ENCODE measurements at places on chromosomes 11 and 22.

DNA sequence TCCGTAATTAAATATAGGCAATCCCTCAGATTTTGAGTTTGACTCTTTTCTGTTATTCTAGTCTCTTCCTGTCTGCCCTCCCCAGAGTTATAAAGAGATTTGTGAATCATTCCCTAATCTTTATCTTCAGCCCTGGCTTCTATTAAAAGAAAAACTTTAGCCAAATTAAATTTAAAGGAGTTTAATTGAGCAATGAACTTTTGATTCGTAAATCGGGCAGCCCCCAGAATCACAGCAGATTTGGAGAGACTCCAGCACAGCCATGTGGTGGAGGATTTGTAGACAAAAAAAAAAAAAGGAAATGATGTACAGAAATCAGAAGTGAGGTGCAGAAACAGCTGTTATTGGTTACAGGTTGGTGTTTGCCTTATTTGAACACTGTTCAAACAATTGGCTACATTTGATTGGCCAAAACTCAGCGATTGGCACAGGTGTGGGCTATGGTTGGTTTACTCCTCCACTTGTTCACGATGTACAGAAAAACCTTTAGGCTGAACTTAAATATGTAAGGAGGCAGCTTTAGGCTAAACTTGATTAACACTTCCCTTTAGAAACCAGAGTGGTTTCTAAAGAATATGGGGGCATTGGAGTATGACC lies 2.3 kb upstream of the ALKBH8 start:
- no peak for DNase-seq

DNA sequence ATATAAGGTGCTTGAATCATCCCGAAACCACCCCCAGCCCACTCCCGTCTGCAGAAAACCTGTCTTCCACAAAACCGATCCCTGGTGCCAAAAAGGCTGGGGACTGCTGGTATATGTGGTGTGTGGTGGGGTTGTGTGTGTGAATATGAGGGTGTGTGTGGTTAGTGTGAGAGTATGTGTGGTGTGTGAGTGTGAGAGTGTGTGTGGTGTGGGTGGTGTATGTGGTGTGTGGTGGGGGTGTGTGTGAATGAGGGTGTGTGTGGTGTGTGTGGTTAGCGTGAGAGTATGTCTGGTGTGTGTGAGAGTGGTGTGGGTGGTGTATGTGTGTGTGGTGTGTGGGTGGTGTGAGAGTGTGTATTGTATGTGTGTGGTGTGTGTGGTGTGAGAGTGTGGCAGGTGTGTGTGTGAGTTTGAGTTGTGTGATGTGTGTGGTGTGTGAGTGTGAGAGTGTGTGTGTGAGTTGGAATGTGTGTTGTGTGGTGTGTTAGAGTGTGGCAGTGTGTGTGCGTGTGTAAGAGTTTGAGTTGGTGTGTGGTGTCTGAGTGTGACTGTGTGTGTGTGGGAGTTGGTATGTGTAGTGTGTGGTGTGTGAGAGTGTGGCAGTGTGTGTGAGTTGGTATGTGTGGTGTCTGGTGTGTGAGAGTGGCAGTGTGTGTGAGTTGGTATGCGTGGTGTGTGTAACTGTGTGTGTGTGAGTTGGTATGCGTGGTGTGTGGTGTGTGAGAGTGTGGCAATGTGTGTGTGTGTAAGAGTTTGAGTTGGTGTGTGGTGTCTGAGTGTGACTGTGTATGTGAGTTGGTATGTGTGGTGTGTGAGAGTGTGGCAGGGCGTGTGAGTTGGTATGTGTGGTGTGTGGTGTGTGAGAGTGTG lies 6.5 kb downstream of the UPK3A start:
- DNase-seq = no peak

DNA sequence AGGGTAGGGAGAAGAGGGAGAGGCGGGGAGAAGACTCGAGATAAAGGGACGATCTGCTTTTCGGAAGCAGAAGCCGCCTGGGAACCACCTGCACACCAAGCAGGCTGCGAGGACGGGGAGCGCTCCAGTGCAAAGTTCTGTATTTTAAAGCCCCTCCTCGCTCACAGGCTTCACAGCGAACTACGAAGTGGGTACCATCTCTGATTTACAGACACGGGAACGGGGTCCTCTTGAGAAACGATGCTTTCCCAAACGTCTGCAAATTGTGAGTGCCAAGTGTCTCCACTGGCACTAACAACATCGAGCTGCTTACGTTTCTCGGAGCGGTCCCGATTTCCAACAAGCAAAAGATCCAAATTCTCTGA lies 700 bp upstream of the STX3 start:
- peak; percentile 44 for DNase-seq

DNA sequence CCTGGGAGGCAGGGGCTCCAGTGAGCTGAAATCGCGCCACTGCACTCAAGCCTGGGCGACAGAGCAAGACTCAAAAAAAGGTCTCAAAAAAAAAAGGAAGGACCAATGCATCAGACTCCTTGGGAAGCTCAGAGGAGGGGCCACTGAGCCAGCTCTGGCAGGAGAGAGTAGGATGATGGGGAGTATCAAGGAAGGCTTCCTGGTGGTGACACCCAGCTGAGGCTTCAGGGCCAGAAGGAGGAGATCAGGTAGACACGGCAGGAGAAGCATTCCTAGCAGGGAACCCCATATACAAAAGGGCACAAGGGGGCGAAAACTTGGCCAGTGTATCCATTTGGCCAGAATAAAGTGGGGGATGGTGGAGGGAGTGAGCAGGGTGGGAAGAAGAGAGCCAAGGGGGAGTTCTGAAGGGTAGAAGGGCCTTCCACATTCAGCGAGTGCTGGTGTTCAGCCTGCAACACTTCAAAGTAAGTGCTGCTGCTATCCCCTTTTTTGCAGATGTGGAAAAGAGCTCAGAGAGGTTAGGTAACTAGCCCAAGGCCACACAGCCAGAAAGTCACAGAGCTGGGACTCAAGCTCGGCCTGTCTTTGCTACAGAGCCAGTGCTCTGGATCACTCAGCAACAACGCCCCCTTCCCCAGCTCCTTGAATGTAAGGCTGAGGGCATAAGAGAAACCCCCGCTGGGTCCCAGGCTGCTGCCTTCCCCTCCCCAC lies 5.3 kb upstream of the RHOD start:
- DNase-seq = no peak

- DNase-seq = no peak
These were observed 7.6 kb downstream of the VPS37C start for GRCh38 chr11:61153593-61154095.

GRCh38 chr22:47207387-47207786 lies 444.9 kb downstream of the TBC1D22A start:
- no peak for DNase-seq

GRCh38 chr11:76698321-76699043 lies 27.9 kb upstream of the LRRC32 start:
- DNase-seq = no peak

DNA sequence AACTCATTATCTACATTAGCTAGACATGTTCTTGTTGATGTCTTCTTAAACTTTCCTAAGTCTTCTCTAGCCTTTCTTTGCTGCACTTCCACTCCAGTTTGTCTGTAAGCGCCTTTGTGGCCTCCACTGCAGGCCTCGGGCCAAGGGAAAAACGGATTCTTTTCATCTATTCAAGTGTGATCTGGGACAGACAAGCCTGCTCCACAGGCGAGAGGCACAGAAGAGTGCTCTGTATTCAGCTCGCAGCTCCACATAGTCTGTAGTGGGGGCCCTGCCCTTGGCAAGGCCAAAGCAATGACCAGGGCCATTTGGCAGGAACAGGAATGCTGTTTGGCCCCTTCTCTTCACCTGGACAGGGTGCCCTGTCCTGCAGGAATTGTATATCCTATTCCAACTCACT lies 84.1 kb upstream of the BARX2 start:
- no peak for DNase-seq

GRCh38 chr11:40647295-40647694 lies 812.2 kb downstream of the LRRC4C start:
- no peak for DNase-seq
